Hindlimb muscle (tissue), 1 donor: ENCODE measurements at places on chromosomes 4 and X. TPM values are rescaled to one million over a fixed set of nuclear protein-coding genes. Genes with fewer than 3 reads are reported as not detected.

GRCh38 chr4:10253765-10254164 lies 137.2 kb upstream of the WDR1 start:
- no peak for DNase-seq

RAI2 gene
- 9.7 TPM for polyA plus RNA-seq

- DNase-seq, result peak; percentile 56
These were observed 135.5 kb downstream of the PALLD start for GRCh38 chr4:168632301-168632725.

- no peak for DNase-seq
These were observed 218.4 kb upstream of the BMP3 start for GRCh38 chr4:80812145-80812544.

GRCh38 chr4:26779674-26780073 lies 81.0 kb upstream of the STIM2 start:
- no peak for DNase-seq
